Vein endothelial cell (primary cell): ENCODE measurements at places on chromosomes 5 and 9. TPM values are rescaled to one million over a fixed set of nuclear protein-coding genes. Genes with fewer than 3 reads are reported as not detected.

LHX3 gene
- total RNA-seq: not detected in 2 replicates

ZNF483 gene
- 2.8 and 2.9 TPM in 2 replicates for total RNA-seq

SPINK6 gene
- total RNA-seq: not detected in 2 replicates

HRH2 gene
- total RNA-seq: under 0.01 TPM in 1 of 2 replicates, not detected in the other

RFX3 gene
- 2.9 and 5.6 TPM in 2 replicates for total RNA-seq
